ENCODE measurements at places on chromosomes 4 and X.

DNA sequence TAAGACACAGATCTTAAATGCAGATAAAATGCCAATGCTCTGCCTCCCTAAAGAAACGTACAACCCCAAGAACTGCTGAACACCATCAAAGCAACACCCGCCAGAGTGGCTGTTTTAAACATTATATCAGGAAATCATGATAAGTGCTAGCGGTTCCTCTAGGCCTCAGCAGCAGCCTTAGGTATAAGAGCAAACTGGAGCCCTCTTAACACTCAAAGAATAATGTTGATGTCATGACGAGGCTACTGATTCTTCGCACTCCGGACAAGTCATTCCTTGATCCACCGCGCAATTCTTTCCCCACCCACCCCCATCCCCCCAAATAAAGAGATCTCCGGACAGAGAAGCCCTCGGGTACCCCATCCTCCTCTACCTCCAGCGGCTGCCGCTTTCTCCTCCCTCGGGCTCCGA is 507 bp downstream of the LIN54 start:
- peak; percentile 9 for DNase-seq

DNA sequence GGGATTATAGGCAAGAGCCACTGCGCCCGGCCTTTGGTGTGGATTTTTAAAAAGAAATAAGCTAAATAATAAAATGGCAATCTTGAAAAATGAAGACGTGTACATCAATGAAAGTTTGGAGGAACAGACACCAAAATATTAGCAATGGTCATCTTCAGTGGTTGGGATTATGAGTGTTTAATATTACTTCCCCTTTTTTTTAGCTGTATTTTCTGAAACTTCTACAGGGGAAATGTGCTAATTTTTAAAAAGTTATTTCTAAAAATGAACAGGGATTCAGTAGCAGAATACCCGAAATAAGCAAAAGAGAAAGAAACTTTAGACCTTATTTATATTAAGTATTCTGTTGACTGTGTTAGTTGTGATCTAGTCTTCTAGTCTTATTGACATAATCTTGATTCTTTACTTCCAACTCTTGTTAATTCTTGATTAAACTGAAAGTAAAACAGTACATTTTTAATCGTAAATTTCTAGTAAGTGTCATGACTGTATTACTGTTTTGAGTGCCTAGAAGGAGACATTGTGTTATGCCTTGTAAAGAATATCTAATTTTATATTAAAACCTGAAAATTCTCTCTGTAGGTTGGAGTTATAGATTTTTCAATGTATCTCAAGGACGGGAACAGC is 51.3 kb downstream of the RUFY3 start:
- DNase-seq, result no peak

- no peak for DNase-seq
Measured at GRCh38 chr4:142100941-142101340, 464.6 kb downstream of the IL15 start.

DNA sequence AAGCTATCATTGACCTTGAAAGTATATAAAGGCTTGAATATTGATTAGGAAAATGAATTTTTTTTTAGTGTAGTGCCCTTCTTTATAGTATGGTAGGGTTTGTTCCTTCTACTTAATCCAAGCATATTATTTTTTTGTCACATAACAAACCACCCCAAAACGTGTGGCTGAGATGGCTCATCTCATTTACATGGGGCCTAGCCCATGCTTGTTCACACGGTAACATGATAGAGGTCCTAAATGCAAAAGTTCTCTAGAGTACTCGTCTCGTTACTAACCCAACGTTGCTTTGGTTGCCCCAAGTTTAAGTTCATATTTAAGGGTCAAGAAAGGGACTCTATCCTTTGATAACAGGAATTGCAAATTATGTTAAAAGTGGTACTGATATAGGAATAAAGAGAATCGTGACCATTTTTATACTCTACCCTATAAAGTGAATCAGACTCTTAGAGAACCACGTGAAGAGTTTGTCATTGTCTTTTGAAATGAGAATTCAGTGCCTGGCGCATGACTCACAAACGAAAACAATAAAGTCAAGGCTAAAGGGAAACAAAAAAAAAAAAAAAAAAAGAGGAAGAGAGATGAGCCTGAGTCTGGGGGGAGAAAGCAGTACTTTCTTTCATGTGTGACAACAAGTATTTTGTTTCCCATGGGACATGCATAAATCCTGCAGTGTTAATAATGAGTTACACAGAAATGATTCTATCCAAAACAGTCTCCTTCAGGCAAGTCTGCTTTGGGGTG is 402.8 kb upstream of the NWD2 start:
- no peak for DNase-seq

GRCh38 chr4:184475498-184475897 is 1.1 kb upstream of the IRF2 start:
- no peak for DNase-seq

DNA sequence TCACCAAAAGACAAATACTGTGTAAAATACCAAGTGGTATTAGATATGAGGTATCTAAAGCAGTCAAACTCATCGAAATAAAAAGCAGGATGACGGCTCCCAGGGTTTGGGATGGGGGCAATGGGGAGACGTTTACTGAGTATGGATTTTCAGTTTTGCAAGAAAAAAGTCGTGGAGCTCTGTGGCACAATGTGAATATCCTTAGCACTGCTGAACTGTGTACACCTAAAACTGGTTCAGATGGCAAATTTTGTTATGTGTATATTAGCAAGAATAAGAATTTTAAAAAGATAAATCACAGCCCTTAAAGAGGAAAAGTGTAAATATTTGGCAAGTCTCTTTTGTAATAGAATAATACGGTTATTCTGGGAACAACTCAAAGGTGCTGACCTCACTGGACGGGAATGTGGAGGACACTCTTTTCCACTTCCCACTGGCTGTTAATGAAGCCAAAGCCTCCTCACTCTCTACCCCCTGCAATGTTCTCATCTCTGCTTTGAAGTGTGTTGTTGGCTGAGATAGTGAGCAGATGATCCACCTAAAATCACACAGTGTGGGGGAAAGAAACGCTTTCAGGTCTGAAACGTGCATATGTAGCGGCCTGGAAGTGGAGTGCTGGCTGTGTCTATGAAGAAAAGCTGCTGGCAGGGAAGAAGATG is 49.2 kb downstream of the SEL1L3 start:
- DNase-seq, result no peak

DNA sequence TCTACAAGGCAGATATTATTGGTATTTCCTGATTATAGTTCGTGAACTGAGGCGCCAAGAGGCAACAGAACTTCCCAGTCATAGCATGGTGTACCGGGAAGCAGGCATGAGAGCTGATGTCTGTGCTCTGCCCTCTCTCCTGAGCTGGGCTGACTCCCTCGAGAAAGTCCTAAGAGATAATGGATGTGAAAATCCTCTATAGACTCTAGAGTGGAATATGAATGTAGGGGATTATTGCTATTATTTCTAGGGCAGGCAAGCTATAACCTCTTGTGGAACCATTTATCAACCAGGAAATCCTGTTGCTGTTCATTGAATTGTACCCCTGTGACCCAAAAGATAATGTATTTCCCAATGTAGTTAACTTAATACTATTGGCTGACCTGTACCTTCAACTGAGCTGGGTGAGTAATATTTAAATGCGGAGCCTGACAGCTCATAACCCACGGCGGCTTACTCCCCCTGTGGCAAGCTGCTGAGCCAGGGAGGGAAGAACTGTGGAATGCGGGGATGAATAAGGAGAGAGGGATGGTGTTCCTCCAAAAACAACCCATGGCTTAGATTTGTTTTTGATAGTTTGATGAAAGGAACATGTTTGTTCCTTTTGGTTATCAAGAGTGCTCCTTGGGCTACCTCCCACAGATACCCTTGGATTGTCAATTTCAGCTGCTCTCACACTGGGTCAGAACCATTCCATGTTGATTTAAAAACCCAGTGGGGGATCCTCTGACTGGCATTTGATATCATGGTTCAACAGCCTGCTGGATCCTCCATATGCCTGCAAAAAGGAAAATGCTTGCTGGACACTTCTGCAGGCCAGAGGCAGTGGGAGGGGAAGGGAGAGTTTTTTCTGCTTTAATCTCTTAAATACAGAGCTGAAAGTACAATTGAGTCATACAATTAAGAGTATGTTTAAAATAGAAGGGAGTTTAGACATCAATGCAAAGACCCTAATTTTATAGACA is 339.0 kb upstream of the BOD1L1 start:
- no peak for DNase-seq

DNA sequence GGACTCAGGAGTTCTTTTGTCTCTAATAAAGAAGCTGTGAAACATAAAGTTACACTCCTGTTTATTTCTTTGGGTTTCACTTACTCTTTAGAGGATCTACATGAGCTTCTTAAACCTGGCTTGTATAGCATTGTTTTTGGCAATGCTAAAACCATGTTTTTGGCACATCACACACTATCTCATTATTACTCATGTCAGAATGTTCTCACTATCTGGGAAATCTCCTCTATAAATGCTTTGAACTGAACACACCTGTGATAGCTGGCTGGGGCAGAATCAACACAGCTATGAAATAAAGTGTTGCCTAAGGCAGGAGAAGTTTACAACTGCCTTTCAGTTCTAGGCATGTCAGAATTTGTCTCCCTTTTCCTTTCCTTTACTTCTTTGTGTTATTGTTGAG is 52.6 kb downstream of the SULT1B1 start:
- no peak for DNase-seq

GRCh38 chr4:173272996-173273395 is 61.2 kb downstream of the HMGB2 start:
- DNase-seq, result no peak

GRCh38 chrX:20487227-20487626 is 220.5 kb upstream of the RPS6KA3 start:
- DNase-seq, result no peak

DNA sequence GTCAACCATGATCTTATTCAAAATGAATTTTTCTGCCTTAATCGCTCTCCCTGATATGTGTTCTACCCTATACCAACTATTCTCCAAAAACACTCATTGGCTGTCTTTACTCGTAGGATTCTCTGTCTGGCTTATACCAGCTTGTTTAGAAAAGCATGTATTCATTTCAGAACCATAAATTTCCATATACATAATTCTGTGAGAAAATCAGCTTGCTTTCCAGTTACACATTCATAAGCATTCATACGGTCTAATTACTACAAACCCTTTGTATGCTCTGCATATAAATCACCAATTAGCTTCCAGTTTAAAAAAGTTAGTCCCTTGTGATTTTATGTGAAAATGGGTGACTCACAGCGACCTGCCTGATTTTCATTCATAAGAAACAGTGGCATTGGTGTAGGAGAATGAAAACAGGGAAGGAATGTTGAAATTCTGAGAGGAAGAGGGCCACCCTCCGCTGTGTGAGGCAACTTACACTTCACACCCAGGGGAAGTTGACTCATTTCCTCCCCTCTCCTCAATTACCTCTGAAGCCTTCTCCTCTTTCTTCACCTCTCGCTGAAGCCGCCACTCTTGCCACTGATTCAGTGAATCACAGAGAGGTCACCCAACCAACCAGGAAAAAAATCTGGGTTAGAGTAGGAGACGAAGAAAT is 63.3 kb downstream of the MEPE start:
- DNase-seq, result peak; percentile 37

GRCh38 chr4:3266076-3266475 is 17.1 kb downstream of the MSANTD1 start:
- DNase-seq, result no peak

DNA sequence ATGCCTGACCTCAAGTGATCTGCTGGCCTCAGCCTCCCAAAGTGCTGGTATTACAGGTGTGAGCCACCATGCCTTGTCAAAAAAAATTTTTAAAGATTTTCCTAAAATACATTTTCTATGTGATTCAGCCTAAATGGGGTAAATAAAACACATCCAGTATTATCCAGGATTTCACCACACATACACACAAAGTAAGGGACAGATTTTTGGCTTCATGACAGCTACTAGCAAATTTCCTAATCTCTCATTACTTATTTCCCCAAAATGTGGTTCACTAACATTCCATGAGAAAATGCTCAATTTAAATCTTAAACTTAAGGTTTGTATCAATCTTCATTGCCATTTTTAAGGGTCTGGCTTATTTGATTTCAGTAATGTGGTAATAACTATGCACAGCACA is 348.5 kb upstream of the INTU start:
- DNase-seq, result no peak

DNA sequence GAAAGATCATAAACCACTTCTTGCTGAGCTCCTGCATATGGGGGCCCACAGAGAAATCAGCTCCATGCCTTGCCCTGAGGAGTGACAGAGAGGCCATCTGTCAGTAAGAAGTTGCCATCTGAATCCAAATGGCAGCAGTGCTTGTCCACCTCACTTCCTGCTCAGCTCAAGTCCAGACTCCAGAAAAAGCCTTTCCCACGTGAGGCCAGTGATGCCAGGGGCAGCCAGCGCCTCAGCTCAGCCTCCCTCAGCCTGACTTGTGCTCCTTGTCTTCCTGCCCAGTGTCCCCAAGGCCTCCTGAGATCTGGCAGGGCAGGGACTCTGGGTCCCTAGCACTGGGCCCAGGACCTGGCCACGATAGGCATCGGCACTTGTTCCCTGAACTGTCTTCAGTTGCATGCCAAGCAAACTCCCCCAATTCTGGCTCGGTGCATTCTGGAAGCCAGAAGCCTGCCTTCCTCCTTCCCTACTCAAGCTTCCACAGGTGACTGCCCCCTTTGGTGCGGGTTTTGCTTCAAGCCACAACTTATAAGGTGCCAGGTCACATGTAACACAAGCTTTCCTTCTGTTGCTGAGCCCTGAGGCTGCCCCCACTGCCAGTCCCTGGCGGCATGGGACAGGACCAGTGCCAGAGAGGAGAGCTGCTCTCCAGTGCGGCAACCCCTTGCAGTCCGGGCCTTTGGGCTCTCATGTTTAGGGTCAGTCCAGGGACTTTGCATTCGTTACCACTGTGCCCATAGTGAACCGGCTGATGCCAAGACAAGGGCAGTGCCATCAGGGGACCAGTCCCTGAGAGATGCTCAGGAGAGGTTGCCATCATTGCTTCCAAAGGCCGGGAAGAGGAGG is 2.2 kb downstream of the ZNF185 start:
- no peak for DNase-seq

- no peak for DNase-seq
Measured at GRCh38 chrX:87517571-87518141, at the start of gene KLHL4. Gene KLHL4 (plus strand): TSS chrX:87517802. CDS start chrX:87517894, 92 bp downstream.

- no peak for DNase-seq
Measured at GRCh38 chrX:110284159-110284558, 33.7 kb downstream of the AMMECR1 start.

GRCh38 chrX:69024161-69024736 is 141.0 kb downstream of the PJA1 start:
- no peak for DNase-seq

GRCh38 chrX:19343085-19343534 is 617 bp upstream of the PDHA1 start:
- DNase-seq, result no peak

DNA sequence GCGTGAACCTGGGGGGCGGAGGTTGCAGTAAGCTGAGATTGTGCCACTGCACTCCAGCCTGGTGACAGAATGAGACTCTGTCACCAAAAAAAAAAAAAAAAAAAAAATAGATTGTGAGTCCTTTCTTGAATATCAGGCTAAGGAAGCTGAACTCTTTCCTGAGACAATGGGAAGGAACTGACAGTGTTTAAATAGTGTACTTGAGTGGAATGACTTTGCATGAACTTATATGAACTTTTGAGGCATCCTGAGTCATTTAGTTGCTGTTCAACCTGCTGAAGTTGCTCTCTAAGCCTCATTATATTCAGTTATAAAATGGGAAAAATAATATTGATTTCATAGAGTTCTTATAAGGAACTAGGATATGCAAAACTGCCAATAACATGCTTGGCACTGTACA is 79.3 kb upstream of the LIMCH1 start:
- DNase-seq, result no peak

- no peak for DNase-seq
Measured at GRCh38 chr4:119559044-119559647, 69.5 kb downstream of the PDE5A start.

- no peak for DNase-seq
Measured at GRCh38 chr4:165462009-165462408, 83.2 kb downstream of the CPE start.

GRCh38 chr4:139767168-139767567 is 101.5 kb downstream of the MGST2 start:
- DNase-seq, result no peak

All from activated T-cell treated with anti-CD3 and anti-CD28 coated beads, Interleukin-2, amount 50 U/mL, for 72 hours (primary cell).